GM19239 (cell line): ENCODE measurements at places on chromosomes 6 and 20.

DNA sequence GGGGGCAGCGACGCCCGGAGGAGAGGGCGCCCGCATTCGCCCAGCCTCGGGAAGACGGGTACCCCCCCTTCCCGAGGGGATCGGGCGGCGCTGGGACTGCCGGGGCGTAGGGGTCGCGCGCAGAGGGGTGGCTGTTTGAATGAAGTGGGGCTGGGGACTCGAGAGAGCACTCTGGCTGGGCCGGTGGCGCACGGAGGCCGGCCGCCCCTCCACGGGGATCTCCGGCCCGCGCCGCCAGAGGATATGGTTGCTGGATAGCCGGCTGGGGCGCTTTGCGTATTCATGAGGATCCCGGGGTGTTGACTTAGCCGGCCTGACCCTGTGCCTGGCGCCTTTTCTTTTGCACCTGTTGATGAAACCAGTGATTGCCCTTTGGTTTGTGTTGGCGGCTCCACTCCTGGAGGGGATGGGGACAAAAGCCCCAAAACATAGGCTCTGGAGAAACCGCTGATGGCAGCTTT, 469 bp downstream of the SYNJ2 start:
- DNase-seq: peak; percentile 41

DNA sequence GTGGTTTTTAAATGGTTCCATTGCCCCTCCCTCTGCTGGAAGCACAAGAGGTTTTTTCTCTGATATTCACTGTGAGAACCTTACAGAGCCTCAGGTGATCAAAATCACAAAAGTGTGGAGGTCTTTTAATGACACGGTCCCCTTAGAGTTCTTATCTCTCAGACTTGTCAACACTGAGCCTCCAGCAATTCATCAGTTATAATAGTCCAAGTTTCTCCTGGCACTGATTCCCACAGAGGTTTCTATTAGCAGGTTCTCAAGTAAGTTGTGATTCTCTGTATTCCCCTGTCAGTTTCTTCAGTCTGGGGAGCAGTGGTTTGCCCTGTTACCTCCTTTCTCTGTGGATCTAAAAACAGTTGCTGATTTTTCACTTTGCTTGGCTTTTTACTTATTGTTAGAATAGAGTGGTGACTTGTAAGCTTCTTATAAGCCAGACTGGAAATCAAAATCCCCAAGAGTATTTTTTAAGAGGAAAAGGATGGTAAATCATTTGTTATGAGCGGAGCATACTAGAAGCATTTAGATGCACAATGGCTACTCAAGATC, 157.4 kb upstream of the BMP5 start:
- DNase-seq: no peak

DNA sequence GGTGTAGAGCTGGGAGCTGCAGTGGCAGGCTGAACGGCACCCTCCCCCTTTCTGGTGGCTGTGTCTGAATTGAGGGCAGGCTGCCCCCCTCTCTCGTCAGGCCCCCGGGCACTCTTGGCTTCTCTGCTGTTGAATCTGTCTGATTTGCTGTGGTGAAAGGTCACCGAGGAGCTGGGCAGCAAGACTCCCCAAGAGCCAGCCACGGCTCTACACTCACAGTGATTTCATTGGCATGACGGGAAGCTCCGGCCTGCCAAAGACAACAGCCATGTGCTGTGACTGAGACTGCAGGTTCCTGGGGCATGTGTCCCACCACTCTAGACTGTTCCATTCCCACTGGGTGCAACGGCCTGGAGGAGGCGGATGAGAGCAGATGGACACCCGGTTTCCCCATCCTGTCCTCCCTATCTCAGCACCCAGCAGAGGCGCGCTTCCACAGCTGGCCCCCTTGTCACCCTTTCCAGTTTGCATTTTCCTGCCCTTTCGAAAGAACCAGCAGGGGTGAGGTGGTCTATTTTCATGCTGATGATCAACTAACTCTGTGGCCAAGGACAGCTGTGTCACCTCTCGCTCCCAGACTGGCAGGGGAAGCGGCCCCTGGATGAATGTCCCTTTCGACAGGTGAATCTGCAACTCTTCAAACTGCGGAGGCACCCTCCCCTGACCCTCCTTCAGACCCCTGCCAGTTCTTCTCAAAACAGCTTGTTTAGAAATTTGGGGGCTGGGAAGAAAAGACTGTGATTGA, 2.2 kb downstream of the APCDD1L start:
- no peak for DNase-seq

GRCh38 chr20:539848-540247, 3.7 kb downstream of the CSNK2A1 start:
- DNase-seq: no peak

GRCh38 chr6:50288881-50289280, 239.2 kb upstream of the DEFB112 start:
- no peak for DNase-seq

DNA sequence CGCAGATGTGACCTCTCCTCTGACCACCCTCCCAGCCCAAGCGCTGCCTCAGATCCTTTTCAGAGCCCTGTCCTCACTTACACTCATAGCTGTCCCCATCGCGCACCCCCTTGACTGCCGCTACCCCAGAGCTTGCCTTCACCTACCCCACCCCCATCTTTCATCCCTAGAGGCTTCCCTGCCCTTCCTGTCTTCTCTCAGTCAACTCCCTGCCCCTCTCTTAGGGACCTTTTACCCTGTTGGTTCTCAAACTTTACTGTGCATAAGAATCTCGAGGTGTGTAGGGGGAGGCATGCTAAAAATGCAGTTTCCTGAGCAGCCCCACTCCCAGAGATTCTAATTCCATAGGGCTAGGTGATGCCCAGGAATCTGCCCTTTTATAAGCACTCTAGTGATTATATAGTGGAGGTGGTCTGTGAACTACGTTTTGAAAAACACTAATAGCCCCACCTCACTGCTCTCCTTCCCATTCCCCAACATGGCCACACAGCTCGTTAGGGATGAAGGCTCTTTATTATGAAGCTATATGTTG, 725 bp downstream of the TM9SF4 start:
- DNase-seq: no peak

DNA sequence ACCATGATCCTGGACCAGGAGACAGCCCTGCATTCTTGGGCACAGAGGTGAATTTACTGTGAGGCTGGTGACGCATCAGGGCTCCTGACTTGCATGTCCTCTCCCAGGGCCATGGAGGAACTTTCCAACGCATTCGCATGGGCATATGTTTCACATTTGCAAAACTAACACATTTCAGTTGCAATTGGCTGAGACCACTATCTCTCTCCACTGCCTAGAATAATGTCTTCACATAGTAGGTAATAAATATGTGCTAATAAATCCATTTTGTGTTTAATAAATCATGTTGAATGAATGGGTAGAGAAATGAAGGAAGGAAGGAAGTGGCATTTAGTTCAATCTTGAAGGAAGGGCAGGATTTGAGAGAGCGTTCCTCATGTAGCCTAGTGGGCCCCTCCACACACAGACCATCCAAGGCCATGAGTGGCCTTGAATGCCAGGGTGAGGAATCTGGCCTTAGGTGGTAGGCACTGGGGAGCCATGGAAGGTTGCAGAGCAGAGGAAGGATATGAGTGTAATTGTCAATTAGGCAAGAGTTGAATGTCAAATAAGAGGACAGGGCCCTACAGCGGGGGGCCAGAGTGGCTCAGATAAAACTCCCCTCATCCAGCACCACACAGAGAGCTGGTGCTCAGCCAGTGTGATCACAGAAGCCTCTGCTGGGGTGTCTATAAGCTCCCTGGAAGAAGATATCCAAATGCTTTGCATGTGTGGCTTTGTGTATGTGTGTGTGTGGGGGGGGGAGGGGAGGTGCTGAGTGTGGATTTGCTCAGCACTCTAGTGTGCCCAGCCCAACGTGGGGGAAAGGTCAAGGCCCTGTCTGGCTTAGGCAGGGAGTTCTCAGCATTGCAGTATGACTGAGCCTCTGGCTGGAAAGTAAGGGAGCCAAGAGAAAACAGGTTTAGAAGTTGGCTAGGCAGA, 30.9 kb upstream of the CCN5 start:
- no peak for DNase-seq

- DNase-seq: no peak
These were observed 181.6 kb upstream of the RNF217 start for GRCh38 chr6:124780623-124781022.

- no peak for DNase-seq
These were observed 452.8 kb upstream of the FLRT3 start for GRCh38 chr20:14790190-14790589.

DNA sequence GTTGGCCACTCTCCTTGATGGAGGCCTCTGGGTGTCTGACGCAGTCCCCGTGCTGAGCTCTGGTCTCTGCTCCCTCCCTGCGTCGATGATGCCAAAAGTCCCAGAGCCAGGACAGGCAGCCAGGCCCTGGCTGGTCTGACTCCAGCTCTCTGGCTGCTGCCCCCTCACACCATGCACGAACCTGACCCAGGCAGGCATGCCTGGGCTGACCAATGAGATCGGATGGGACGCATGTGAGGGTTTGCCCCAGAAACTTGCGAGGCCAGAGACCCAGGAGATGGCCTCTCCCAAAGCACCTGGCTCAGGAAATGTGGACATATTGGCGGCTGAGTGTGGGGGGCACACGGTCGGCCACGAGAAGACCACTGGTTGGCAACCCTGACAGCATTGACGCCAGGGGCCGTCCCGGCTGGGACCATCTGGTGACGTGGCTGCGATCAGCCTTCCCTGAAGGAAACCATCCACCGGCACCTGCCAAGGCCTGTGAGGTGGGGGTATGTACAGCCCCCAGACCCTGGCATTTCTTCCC, 51.2 kb upstream of the FRMD1 start:
- DNase-seq: no peak

- no peak for DNase-seq
These were observed 109.1 kb upstream of the GGTLC1 start for GRCh38 chr20:24097506-24098245.

DNA sequence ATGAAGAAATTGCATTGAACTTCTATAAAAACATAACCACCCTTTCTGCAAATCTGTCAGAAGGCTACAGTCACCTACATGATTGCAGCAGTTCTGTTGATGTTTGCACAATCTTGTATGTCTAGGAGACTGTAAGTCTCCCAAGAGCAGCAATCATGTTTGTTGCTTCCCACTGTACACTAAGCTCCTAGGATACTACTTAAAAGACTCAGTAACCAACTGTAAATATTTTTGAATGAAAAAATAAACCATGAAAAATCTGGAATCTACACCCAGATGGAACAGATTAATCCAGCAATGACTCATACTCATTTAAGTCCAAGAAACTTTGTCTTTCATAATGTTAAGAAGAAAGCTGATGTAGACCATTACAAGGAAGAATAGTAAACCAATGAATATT, 168.5 kb upstream of the ATXN1 start:
- DNase-seq: no peak

- no peak for DNase-seq
These were observed 117.4 kb downstream of the VEGFA start for GRCh38 chr6:43887340-43887858.

GRCh38 chr6:11069760-11070159, 23.9 kb upstream of the SMIM13 start:
- DNase-seq: no peak

DNA sequence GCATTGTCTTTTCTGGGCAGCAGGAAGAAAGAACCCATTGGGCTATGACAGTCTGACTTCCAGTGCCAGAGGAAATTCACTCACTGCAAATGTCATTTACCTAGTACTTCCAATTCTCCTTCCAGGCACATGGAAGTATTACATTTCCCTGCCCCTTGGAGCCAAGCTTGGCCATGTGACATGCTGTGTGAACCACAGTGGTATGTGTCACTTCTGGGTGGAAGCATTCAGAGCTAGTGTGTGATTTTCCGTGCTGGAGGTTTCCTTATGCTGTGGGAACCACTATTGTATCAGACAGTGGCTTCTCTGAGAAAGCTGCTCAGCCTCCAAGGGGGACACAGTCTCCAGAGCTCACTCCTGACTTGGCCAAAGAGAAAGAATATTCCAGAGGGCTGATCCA, 387.6 kb downstream of the CDC5L start:
- no peak for DNase-seq

DNA sequence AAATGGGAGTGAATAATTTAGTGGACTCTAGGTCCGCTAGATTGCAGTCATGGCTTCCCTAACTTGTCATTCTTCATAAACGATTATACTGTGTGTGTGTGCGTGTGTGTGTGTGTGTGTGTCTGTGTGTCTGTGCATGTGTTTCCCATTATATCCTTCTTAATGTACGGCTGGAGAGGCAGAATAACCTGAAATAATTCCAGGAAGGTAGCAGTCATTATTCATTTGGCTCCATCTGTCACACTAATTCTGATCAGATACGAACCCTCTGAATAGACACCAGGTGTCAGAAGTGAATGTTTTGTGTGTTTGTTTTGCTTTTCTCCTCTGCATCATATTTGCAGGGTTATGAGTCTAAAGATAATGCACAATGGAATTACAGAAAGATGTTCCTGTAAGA, 372.9 kb downstream of the DOK5 start:
- no peak for DNase-seq

GRCh38 chr6:30821862-30822784, 62.2 kb upstream of the DDR1 start:
- no peak for DNase-seq

GRCh38 chr20:34871966-34872621, 562 bp downstream of the GGT7 start:
- no peak for DNase-seq

GRCh38 chr6:130159956-130160355, 62.8 kb downstream of the SAMD3 start:
- DNase-seq: no peak

GRCh38 chr20:26207237-26207966, 510.7 kb upstream of the ZNF337 start:
- no peak for DNase-seq

DNA sequence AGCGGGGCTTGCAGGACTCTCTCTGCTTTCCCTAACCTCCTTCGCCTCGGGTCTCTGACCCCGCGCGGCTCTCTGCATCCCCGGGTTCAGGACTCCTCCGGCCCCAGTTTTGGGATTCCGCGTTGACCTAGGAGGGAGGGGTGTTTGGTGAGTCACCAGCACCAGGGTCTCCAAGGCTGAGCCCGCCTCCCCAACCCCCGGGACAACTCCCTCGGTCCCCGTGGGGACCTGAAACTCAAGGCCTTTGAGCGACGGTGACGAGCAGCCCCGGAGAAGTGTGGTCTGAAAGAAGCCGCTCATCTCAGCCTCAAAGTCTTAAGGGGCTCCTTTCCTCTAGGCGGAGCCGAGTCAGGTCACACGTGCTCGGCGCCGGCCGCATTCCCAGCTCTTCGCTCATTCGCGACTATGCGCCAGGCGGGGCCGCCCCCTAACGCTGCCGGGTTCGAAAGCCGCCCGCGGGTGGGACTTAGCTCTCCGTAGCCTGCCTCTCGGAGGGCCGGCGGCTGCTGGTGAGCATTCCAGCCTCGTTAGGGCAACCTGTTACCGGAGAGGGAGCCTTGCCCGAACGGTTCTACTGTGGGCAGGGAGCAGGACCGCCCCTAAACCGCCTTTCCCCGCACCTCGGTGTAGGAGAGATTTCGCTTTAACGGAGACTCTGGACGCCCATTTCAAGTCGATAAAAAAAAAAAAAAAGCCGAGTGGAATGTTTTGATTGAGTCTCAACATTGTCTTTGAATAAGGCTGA, 3.0 kb upstream of the PRDM13 start:
- no peak for DNase-seq
